Vagina (tissue), 2 donors: ENCODE measurements at places on chromosomes 4 and X.

- DNase-seq, result no peak
These were observed 49.6 kb downstream of the MAP7D2 start for GRCh38 chrX:20066968-20067708.

GRCh38 chr4:26839534-26839951 is 21.1 kb upstream of the STIM2 start:
- no peak for DNase-seq

DNA sequence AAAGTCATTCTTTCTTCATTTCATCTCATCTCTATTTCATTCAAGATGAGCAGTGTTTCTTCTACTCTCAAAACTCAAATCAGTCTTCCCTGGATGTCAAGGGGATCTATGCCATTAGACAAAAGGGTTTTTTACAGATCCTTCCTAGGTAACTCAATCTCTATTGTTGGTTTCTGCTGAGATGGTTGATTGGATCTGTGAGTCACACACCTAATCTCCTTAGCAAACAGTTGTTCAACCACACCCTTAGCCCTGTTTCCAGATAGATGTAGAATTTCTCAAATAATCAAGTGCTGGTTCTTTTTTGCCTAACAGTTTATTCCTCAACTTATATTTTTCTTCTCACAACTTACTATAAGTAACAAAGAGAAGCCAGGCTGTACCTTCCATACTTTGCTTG is 200.5 kb downstream of the KDR start:
- no peak for DNase-seq

DNA sequence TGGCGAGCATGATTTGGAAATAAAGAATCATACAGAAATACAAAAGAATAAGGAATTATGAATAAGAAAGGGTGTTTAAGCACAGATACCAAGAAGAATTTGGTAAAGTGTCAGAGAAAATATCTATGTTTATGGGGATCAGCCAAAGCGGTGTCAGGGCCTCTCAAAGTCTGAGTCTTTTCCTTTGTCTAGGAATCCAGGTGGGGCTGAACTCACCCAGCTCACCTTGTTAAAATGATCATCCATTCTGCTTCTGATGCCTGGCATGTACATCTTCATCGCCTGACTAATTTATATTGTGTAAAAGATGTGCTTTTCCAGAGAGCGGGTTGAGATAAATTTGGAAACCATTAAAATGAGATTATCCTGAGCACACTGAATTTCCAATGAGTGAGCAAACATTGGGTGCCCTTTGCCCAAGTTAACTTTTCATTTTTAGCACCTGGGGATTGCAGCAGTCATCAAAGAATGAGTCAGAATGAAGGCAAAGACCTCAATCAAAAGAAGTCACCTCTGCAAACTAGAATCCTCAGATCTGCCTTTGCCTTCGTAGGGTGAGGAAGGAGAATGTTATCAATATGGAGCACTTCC is 141.9 kb upstream of the ANXA3 start:
- no peak for DNase-seq

DNA sequence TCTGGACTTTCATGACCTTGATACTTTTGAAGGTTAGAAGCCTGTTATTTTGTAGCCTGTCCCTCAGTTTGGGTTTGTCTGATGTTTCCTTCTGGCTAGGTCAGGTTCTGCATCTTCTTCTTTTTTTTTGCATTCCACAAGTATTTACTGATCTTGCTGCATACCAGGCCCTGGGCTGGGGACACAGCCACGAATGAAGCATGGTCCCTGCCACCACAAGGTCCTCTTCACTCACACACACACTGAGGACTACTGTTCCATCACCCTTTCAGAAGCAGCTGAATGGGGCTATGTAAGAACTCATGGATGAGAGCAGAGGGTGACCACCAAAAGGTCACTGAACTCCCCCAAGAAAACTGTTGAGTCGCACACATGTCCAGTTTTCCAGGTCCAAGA is 39.2 kb downstream of the USP11 start:
- no peak for DNase-seq

- DNase-seq, result no peak
These were observed 207.2 kb upstream of the SLIT2 start for GRCh38 chr4:20044502-20044911.

- no peak for DNase-seq
These were observed 840 bp downstream of the ZNF711 start for GRCh38 chrX:85244450-85245211.

DNA sequence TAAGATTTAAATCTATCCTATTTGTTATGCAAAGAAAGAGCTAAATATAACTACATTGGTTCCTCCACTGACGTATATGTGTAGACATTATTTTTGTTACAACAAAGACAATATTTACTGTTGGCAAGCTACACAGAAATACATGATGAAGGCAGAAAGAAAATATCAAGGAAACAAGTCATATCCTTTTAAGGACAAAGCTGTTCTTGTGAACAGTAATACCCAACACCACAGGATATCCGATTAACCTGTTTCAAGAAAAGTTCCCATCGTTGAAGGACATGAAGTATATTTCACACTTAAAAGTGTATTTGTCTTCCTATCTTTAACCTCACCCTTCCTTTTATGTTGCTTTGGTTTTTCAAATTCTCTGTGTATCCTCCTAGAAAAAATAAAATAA is 235.8 kb upstream of the AADAT start:
- DNase-seq, result no peak

GRCh38 chr4:151829309-151829708 is 68.5 kb upstream of the GATB start:
- DNase-seq, result no peak

DNA sequence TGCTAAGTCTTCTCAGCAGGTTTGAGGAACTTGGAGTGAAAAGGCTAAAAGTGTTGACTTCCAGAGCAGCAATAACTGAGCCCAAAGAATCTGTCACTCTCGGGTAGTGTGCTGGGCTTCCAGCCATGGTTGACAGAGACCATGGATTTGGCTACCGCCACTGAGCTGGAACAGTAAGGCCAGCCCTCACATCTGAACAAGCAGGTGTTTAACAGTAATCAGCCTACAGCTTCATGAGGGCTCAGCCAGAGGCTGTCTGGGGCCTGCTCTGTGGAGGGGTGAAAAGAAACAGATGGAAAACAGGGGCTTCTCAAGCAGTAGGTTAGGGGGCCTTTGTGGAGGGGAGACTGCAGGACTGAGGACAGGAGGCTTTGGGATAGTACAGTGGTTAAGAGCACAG is 14.9 kb downstream of the RASL11B start:
- DNase-seq, result no peak
